D341Med (cell line): ENCODE measurements at places on chromosomes 2 and 18.

DNA sequence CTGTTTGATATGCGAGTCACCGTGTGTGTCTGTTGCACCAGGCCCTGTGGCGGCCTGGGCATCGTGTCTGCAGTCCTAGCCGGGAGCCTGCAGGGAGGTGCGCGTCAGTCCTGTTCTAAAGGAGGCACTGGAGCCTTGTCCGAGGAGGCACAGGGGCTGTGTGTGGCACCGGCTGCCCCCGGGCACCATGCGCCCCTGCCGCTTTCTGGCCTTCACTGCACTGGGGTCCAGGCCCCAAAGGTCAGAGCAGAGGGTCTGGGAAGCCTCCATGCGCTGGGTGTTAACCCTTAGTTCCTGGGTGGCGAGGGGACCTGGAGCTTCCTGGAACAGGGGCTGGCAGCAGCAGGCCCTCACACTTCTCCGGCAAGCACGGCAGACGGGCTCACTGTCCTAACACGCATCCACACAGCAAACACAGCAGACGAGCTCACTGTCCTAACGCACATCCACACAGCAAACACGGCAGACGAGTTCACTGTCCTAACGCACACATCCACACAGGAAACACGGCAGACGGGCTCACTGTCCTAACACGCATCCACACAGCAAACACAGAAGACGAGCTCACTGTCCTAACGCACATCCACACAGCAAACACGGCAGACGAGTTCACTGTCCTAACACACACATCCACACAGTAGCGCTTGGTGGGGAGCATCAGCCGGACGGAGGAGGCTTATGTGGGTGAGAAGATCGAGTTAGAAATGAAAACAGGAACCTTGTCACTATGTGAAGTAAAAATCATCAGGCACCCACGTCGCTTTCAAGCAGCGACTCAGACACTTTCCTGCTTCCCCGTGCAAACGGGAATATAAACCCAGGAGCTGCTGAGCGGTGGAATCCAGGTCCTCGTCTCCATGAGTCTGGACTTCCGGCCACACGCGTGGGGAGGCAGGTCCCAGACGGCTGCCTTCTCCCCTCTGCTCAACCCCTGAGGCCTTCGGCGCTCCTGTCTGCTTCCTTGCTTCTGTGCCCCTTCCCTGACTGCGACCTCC is 65.3 kb downstream of the TPO start:
- no peak for DNase-seq

DNA sequence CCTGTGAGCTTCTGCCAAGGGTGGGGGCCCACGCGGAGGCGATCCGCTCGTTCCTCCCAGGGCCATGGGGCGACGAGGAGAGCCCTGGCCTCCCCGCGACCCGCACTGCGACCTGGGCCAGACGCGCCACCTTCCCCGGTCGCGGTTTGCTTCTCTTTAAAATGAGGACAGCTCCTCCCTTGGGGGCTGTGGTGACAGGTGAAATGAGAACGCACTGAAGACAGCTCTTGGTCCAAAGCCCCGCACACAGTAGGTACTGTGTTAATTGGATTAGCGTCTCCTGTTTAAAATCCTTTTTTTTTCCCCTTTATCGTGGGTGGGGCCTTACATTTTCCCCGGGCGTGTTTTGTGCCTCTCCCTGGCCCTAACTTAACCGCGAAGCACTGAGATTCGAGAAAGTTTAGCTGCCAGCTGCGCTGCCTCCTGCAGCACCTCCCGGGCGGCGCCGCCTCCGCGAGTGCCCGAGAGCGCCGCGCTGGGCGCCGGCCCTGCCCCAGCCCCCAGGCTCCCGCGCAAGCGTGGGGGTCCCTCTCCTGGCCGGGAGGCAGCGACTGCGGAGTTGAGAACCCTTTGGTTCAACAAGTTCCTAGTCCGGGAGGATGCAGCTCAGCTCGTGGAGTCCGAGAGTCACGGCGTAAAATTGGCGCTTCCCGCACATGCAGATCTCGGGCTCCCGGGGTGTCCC is 1.1 kb downstream of the HPCAL1 start:
- peak; percentile 75 for DNase-seq

- no peak for DNase-seq
These were observed 42.9 kb upstream of the PEX13 start for GRCh38 chr2:60974652-60975051.

DNA sequence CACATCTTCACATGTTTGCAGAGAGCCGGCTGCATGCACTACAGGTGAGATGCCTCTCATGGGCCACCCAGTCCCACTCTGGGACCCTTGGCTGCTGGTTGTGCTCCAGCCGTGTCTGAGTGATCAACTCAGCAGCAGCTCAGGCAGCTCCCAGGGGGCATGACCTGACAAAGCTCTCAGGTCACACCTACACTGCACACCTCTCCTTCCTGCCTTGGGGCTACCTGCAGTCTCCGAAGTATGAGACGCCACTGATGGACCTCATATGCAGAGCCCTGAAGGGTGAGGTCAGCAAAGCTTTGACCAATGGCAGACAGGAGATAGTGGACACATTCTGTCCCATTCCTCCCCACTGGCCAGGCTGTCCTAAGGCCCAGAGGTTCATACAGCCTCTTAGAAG is 51.4 kb downstream of the LBH start:
- DNase-seq, result no peak

- DNase-seq, result no peak
These were observed 15.0 kb upstream of the POLI start for GRCh38 chr18:54254265-54254758.

DNA sequence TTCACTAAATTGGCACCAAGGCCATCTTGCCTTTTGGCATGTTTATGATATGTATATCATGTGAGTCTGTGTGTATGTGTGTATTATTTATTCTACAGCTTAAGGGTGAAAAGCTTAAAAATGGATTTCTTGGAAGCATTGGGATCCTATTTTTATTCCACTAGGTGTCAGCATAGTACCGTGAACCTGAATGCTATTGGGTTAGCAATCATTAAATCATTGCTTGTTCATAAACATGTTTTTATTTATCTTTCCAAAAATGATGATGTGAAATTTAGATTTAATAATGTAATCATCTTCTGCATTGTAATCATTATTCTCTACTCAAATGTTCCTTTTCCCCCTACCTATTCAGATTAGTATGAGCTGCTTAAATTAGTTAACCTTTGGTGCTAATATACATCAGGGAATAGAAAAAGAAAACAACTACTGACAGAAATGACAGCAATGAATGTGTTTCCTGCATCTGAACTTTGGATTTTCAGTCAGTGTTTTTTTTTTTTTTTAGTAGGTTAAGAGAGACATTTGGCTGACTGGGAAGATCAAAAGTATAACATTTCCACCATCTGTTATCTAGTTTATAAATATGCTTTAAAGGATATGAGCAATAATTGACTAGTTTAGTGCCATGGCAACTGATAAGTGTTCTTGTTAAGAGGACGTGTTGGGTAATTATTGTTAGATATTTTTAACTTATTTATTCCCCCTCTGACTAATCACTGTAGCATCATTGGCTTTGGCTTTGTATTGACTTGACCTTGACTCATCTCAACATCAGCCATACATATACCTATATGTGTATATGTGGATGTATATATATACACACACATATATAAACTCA is 14.1 kb upstream of the ZSWIM2 start:
- peak; percentile 20 for DNase-seq

GRCh38 chr2:179692610-179693009 is 168.8 kb downstream of the ZNF385B start:
- no peak for DNase-seq

- DNase-seq, result no peak
These were observed 61.1 kb upstream of the TFPI start for GRCh38 chr2:187615364-187615763.

DNA sequence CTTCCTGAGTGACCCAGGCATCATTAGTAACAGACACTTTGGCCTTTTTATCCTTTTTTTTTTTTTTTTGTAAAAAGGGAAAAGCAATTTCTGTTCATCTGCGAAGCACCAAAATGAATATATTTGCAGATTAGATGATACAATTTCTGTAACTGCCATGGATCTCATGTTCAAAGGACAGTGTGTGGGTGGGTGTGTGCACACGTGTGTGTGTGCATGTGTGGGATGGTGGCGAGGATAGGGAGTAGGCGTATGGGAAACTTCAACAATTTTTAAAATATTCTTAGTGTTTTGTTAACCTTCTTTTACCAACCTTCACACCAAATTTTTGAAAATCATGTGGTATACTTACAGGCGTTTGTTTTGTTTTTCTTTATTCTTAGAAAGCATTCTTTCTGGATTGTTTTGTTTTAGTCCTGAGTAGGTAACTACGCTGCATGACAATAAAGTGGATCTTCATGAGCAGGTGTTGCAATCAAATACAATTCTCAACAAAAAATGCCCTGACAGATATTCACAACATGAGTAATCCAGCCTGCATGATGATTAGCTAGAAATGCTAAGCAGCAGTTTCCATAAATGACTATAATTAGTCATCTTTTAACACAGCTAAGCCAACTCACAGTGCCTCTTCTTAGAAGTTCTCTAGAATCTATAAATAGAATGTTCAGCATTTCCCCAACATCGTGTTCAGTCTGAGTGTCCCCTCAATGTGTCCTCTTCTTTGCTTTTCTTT is 53.5 kb upstream of the RMDN2 start:
- no peak for DNase-seq

- no peak for DNase-seq
These were observed 48.5 kb downstream of the HS6ST1 start for GRCh38 chr2:128269990-128270671.

- DNase-seq, result no peak
These were observed 72.8 kb downstream of the CMPK2 start for GRCh38 chr2:6792883-6793282.

- peak; percentile 90 for DNase-seq
These were observed 135.7 kb downstream of the LRRC30 start for GRCh38 chr18:7366597-7366996.

DNA sequence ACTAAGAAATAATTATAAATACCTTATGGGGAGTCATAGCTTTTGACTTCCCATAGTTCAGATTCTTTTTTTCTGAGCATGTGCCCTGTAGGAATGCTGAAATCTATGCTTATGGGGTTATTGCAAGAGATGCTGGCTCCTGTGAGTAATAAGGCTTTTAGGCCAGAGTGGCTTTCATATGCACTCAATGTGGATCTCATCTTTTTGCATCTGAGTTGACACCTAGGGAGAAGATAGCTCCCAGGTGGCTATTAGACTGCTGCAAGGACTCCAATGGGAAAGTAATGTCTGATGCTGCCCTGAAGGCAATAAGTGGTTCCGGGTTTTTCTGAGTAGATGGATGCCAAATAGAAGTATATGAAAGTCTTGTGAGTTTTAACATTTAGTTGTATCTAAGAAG is 21.0 kb downstream of the DNAH6 start:
- DNase-seq, result no peak

GRCh38 chr2:173090973-173091660 is 15.5 kb downstream of the MAP3K20 start:
- DNase-seq, result no peak

GRCh38 chr2:88845772-88846661 is 154.5 kb downstream of the RPIA start:
- no peak for DNase-seq

DNA sequence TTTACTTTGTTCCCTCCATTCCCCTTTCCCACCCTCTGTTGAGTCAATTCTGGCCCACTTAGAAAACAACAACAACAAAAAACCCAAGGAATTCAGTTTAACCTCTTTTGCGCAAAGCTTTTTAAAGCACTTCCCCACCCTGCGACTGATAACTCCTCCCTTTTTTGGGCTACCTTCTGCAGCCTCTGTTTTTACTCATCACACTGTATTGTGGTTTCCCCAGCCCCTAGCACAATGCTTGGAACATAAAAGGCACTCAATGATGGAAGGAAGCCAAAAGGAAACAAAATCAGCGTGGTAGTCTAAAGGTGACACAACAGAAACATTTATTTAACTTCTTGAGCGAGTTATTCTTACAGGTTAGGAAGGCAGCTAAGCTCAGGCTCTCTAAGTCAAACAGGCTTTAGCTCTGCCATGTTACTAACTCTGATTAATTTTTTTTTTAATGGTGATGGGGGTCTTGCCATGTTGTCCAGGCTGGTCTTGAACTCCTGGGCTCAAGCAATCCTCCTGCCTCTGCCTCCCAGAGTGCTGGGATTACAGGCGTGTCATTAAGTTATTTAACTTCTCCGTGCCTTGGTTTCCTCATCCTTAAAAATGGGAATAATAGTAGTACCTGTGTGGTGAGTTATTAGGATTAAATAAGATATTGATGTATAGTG is 1.3 kb downstream of the CEP68 start:
- no peak for DNase-seq

- no peak for DNase-seq
These were observed 493.0 kb downstream of the PLCL1 start for GRCh38 chr2:198297350-198297749.

- peak; percentile 35 for DNase-seq
These were observed 110.4 kb upstream of the DYNAP start for GRCh38 chr18:54480616-54481015.

GRCh38 chr2:204772546-204772945 is 227.3 kb downstream of the PARD3B start:
- DNase-seq, result no peak

DNA sequence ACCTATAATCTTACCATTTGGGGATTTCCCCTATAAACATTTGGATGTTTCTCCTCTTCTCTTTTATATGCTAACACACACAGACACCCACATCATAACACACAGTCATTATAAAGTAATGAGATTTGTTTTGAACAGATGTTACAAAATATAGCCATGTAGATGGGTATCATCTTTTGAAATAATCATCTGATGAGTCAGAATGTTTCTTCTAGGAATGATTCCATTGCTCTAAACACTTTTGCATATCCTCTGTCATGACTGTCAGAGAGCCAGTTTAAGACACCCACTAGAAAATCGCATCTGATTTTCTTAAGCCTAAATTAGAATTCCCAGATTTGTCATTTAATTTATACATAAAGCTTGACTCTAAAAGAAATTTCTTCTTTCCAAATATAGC is 442.6 kb downstream of the CMPK2 start:
- no peak for DNase-seq

DNA sequence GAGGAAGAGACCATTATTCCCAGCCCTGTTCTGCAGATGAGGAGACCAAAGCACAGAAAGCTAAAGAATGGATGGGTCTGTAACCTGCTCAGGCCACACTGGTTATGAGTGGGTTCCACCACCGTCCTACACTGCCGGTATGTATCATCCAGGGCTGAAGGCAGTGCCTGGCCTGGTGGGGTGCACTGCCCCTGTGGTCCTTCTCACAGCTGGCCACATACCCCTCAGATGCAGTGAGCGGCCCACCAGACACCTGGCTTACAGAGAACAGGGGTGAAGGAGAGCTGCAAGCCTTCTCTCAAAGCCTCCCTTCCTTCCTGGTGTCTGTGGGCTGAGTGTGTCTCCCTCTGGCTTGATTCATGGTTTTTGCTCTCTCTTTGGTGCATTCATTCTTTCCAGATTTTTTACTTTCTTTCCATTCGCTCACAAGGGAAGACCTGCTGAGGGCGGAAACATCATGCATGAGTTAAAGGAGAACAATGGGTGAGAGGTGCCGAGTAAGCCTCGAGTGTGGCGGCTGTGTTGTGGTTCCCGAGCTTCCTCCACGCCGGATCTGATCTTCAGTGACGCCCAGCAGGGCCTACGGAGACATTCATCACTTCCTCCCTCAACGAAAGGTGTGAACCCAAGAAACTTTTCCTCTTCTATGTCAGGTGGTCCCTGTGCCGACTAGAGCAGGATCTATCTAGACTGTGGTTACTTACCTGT is 62.1 kb upstream of the REL start:
- DNase-seq, result no peak
